Central memory CD4-positive, alpha-beta T cell (primary cell): ENCODE measurements at places on chromosomes 7 and 10.

GRCh38 chr10:109784236-109784635, 139.1 kb downstream of the XPNPEP1 start:
- no peak for DNase-seq

GRCh38 chr7:112869111-112869774, 79.0 kb upstream of the TMEM168 start:
- peak; percentile 32 for DNase-seq

- no peak for DNase-seq
Measured at GRCh38 chr7:121027761-121028669, 39.5 kb downstream of the CPED1 start.

GRCh38 chr10:118970770-118971169, 58.7 kb upstream of the NANOS1 start:
- no peak for DNase-seq

- no peak for DNase-seq
Measured at GRCh38 chr7:94104301-94104700, 100.1 kb upstream of the BET1 start.

GRCh38 chr7:128422842-128423241, 13.1 kb upstream of the IMPDH1 start:
- no peak for DNase-seq

GRCh38 chr10:72525277-72525676, 100.6 kb downstream of the MICU1 start:
- no peak for DNase-seq

- DNase-seq: no peak
Measured at GRCh38 chr7:112740667-112741066, 49.5 kb downstream of the TMEM168 start.

- DNase-seq: no peak
Measured at GRCh38 chr10:23859598-23859997, 349.3 kb upstream of the KIAA1217 start.

DNA sequence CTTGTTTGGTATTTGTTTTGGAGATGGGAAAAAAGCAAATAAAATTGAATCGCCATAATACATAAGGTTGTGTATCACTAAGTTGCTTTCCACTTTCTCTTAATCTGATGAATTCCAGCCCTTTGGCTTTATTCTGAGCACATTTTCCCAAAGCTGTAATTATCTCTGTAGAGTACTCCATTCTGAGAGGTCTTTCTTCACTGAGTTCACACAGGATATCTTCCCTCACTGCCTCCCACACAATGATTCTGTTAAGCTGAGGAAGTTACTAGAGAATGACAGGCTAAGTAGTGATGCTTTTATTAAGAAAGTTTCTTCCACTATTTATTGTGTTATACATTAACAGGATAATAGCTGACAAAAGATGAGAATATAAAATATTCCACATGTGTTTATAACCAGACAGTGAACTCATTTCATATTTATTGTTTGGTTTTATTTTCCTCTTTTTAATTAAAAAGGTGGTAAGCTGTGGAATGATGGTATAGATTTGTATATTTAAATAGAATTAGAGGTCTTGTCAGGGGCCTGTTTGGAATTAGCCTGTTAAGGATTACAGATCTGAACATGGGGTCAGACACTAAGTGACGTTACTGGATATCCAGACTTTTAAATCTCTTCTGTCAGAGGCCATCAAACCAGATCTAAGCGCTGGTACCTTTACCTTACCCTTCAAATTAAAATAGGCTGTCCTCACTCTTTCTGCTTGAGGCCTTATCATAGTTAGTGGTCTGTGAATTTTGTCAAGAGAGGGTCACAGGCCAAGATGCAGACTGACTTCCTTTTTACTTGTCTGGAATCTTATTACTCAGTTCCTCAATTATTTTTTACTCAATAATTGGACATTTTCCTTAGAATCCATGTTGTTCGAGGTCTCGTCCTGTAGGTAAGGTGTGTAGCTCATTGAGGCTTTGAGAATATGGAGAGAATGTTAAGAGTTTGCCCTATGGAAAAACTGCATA, 8.4 kb downstream of the PLXDC2 start:
- DNase-seq: no peak

DNA sequence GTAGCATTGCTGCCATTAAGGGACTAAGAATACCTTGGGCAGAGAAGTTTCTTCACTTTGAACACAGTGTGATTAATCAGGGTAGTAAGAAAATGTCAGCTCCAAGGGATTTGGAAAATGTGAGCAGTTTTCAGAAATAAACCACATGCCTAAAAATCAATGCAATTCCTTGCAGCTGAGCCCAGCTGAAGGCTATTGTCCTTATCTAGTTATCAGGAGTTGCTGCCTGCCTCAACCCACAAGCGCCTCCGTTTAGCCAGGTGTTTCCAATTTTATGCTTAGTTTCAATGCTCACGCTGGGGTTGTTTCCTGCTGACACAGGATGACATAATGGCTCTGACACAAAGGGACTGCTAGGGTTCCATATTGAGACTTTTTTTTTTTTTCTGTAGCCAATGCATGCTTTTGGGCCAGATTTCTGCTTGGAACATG, 132.3 kb upstream of the ANK3 start:
- no peak for DNase-seq

GRCh38 chr7:82818171-82818570, 344.5 kb downstream of the PCLO start:
- no peak for DNase-seq

GRCh38 chr10:128865436-128866195, 601.4 kb upstream of the MGMT start:
- no peak for DNase-seq

DNA sequence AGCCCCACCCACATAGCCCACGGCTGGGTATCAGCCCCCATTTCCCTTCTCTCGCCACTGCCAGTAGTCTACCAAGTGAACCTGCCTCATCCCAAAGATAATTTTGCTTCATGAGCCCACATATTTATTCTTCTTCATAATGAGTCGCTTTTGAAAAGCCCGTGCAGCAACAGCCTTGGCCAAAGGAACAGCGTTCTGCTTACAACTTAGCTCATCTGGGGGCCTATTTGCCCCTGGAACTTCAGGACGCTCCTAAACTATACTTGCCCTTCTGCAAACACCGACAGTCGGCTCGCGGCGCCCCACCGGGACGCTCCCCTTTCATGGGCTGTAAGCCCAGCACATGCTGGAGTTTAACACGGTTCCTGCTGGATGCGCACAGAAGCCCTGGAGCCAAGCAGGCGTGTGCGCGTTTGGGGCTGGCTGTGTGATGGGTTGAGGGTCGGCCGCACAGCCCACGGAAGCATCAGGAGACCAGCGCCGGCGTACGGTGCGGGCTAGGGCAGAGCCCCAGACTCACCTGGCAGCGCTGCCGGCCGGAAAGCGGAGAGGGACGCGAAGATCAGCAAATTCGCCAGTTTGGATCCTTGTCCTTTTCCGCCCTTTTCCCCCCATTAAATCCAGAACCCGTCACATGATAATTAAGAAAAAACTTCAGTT, 370 bp downstream of the TMEM60 start:
- no peak for DNase-seq

GRCh38 chr7:109898-110556, 82.3 kb upstream of the FAM20C start:
- DNase-seq: no peak

DNA sequence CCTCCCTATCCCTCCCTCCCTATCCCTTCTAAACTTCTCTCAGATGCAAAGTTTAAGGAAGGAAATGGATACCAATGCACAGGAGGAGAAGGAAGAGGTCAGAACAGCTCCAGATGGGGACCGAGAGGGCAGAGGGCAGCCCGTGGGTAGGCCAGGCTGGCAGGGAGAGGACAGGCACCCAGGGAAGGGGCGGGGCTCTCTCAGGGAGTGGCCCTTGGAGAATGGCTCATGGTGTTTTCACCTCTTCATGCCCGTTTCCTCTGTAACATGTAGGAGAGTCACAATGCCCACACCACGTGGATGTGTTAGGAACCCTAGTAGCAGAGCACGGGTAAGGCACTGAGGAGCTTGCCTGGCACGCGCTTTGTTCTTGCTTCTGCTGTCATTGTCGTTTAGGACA, 264.5 kb downstream of the CELF2 start:
- DNase-seq: no peak

- DNase-seq: no peak
Measured at GRCh38 chr10:88071879-88072278, 208.5 kb downstream of the PTEN start.

DNA sequence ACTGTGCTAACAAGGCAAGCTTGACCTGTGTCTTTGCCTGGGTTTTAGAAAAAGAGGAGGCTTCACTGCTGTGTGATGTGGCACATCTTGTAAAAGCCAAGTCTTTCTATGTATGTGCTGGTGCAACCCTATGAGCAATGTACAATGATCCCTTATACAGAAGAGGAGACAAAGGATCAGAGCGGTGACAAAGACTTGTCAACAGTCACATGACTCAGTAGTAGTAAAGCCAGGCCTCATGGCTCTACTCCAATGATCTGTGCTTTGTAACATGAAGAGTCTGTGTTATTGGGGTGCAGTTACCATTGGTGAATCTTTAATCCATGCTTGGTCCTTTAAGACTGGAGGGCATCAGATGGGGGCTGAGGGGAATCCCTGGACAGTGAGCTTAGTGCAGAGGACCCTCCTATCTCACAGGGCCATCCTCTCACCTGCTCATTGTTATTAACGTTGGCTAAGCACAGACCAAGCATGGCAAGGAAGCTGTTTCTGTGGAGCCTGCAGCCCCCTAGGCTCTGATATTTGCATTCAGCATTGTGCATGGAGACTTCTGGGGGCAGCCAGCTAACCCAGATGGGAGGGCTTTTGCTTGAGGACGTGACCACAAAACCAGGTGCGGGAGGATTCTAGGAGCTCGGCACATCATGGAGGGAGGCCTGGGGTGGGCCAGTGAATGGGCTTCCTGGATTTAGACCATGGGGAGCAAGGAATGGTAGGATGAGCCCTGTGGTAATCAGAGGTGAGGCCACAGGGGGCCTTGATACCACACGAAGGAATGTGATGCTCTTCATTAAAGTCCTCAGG, 308.8 kb upstream of the ZNF32 start:
- no peak for DNase-seq

DNA sequence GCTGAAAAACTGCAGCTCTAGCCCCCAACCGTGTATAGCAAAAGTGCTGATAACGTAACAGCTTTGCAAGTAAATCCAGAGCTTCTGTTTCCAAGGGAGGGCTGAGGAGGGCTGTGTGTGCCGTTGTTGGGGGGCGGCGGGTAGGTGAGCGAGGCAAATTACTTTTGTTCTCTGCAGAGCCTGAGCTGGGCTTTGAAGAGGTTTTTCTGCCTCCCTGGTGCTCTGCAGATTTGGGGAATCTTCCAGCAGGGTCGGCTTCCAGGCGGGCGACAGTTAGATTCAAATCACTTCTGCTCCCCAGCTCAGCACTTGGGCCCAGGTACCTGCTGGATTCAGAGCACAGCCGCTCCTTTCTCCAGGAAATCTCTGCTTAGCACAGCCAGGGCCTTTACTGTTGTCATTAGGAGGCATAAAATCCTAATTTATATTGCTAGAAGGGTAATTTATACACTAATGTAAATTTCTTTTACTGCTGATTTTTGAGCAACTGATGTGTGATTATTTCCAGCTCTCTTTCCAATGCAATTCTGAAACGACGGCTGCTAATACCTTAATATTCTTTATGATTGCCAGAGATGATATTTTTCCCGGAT, 442.4 kb downstream of the TYW1 start:
- DNase-seq: no peak

DNA sequence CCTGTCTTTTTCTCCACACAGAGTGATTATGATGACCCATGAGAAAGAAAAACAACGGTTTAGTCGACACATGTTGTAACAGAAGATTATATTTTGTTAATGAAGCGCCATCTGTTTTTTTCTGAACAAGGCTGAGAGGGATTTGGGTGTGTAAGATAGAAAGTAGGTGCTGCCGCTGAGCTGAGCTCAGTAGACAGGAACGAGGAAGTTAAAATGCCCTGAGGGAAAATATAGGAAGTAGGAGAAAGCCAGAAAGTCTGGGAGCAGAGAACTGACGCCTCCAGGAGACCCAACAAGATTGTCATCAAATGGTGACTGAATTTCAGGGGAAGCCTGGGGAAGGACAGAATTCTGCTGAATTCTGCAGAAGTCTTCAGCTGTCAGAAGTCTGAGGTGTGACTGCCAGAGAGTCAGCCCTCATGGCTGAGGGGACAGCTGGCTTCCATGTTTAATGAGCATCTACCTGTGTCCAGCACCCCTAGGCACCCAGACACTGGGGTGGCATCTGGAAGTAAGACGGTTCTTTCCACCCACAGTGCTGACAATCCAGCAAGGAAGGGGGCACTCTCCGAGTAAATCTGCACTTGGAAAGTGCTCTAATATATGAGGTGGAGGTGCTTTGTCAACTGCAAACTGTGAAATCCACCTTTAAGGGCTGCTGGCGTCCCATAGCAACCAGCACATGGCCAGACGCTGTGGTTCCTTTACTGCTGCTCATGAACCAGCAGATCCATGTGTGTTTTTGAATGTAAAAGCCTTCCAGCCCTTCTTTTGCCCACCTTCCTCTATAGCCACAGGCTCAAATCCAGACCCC, 12.5 kb upstream of the TSPAN15 start:
- no peak for DNase-seq

GRCh38 chr7:115009139-115009538, 87.2 kb downstream of the MDFIC start:
- DNase-seq: peak; percentile 30

GRCh38 chr7:78543976-78544375, 745.4 kb downstream of the PHTF2 start:
- DNase-seq: no peak

- no peak for DNase-seq
Measured at GRCh38 chr10:102393411-102394078, 2.0 kb upstream of the NFKB2 start.

- DNase-seq: peak; percentile 88
Measured at GRCh38 chr7:32905175-32905662, 13.7 kb upstream of the KBTBD2 start.

GRCh38 chr7:35860664-35861063, 59.8 kb downstream of the SEPTIN7 start:
- DNase-seq: no peak

- no peak for DNase-seq
Measured at GRCh38 chr10:113843972-113844485, 9.9 kb downstream of the DCLRE1A start.

DNA sequence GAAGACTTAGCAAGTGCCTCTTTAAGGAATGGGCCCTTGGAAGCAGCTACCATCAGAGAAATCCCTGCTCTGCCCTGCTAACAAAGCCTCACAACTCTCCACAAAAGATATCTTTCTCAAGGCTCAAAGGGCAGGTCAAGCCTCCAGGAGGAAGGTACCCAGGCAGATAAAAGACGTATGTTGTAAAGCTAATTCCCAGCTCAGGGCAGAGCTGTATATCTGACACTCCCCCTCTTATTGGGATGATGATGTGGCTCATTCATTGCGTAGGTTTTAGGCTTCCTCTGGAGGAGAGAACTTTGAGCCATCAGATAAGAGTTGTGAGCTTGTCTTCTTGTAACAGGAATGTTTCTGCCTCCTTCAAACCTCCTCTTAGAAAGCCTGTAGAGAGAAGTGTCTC, 145.4 kb downstream of the CALN1 start:
- DNase-seq: no peak
